ENCODE measurements at places on chromosomes 5 and 9.

DNA sequence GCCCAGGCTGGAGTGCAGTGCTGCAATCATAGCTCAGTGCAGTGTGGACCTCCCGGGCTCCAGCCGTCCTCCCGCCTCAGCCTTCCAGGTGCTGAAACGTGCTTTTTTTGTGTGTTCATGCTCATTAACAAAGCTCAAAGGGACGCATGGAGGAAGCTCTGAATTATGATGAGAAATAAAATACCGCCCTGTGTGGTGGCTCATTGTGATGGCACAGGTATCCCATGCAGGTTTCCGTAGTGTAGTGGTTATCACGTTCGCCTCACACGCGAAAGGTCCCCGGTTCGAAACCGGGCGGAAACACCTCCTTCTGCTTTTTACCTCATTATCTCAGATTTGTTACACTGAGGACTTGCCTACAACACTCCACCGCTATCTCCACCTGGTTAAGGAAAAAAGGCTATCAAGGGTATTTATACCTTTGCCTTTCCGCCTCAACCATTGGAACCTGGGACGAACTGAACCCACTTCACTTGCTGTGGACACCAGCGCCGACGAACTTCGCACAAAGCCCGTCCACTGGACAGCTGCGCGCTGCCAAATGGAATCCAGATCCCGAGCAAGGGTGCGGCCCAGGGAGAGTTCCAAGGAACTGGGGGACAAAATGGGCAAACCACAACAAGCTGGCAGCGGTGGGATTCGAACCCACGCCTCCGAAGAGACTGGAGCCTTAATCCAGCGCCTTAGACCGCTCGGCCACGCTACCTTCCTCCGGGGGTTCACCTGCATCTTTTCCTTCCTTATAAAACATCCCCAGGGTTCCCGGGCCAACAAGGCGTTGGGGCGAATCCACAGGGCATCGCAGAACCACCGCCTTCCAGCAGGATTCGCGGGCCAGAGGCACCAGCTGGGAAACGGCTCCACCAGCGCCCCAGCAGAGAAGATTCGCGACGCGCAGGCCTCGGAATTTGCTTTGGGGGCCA lies 26.3 kb downstream of the OR2V2 start:
- DNase-seq = peak; percentile 47

GRCh38 chr5:128522336-128522735 lies 15.7 kb downstream of the FBN2 start:
- no peak for DNase-seq

- DNase-seq = no peak
Measured at GRCh38 chr9:96394832-96395496, 11.5 kb upstream of the SLC35D2 start.

- DNase-seq = peak; percentile 76
Measured at GRCh38 chr9:7042124-7042523, 284.4 kb downstream of the KDM4C start.

DNA sequence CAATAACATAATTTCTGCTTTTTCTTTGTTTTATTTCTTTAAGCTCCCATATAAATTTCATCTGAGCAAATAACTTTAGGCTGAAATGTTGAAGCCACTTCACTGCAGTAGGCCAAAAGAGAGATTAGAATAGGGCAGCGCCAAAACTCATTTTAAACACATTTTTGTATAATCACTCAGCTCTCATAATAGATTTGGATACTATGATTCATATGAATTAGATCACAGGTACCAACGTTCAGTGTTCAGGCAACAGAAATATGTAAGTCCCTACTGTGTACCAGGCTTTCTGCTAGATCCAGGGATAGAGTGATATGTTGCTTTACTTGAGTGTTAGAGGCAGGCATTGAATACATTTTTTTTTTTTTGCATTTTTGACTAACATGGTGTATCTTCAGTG lies 370.5 kb downstream of the PTPRD start:
- no peak for DNase-seq

GRCh38 chr9:68872026-68872501 lies 141.8 kb downstream of the PRKACG start:
- no peak for DNase-seq

DNA sequence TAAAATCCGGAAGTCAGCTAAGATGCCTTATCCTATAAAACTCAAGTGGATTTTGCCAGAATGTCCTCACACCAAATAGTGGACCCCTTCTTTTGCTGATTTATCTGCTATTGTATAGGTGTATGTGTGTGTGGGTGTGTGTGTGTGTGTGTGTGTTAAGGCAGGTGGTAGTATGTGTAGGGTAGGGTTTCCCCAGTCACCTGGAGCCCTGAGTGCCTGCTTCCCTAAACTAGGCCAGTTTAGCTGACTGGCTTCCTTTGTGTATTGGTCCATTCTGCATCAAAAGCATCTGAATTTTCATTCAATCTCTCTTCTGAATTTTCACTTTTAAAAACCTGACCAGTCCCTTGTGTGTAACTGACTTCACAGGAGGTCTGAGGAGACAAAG lies 42.2 kb upstream of the LCP2 start:
- DNase-seq = no peak

DNA sequence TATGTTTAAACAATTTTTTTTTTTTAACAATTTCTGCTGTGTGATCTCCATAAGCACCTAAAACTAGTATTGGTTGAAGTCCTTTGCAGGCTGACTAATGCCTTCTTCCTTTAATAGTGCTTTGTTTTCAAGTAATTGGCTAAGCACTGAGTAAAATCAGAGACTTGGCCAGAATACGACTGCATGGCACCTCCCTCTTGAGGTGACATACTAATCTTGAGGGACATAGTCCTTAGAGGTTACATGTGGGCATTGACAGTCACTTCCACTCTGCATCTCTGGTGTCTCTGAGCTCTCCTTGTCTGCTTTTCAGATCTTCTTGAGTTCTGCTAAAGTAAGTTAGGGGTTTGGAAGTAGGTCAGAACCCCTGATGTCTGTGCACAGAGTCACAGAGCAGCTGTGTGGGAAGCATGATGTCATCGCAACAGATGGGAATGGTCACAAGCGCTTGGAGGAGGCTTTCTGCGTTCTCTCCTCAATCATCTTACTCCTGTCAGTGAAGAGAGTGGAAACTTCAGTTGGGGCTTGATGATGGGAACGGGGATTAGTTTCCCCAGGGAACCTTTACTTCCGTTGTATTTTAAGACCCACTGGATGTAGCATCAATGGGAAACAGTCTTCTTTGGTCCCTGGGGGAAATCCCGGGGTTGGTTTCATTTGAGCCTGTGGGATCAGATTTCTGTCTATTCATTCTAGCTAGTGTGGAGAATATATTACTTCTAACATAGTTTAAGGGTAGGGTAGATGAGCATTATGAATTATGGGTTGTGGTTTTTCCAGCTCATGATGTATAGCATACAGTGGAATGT lies 136.9 kb downstream of the ARHGAP26 start:
- peak; percentile 58 for DNase-seq

- DNase-seq = no peak
Measured at GRCh38 chr9:89434636-89435035, 63.3 kb downstream of the SEMA4D start.

DNA sequence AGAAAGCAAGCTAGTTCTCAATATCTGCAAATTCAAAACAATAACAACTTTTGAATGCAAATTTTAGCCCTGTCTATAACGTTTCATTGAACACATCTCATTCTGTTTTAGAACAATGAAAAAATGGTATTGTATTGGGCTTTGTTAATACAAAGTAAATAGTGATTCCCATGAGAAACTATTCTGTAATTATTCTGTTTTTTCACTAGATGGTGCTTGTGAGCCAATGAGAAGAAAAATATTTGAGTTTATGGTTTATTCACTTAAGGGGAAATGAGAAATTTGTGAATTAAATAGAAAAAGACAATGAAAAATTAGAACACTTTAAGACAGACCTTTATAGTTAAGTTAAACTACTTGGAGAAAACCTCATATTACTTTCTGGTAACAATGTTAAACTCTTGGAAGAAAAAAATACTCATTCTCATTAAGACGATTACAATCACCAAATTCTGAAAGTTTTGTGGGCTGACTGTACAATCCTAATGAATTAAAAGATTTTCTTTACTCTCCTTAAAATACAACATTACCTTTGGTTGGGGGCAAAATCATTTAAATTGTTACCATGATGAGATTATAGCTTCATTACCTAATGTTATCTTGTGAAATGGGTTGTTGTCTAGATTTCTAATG lies 127.0 kb downstream of the NNT start:
- DNase-seq = peak; percentile 37

- DNase-seq = no peak
Measured at GRCh38 chr9:110984890-110985437, 53.3 kb downstream of the LPAR1 start.

DNA sequence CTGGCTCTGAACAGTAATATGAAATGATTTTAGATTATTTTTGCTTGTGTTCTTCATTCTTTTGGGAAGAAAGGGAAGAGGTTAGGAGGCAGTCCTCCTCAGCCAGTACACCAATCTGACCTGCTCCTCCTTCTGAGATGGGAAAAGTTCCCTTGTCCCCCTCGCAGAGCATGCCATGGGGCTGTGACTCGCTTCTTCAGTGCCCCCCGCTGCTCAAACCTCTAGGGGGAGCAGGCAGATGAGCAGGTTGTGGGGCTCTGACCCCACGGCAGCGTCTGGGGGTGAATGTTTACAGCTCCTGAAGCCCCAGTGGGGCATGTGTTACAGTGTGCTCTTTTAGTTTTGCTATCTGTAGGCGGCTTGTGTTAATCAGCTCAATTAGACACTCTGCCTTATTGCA lies 50.9 kb upstream of the KLF9 start:
- DNase-seq = no peak

- DNase-seq = peak; percentile 63
Measured at GRCh38 chr5:33153831-33154230, 286.9 kb upstream of the TARS1 start.

DNA sequence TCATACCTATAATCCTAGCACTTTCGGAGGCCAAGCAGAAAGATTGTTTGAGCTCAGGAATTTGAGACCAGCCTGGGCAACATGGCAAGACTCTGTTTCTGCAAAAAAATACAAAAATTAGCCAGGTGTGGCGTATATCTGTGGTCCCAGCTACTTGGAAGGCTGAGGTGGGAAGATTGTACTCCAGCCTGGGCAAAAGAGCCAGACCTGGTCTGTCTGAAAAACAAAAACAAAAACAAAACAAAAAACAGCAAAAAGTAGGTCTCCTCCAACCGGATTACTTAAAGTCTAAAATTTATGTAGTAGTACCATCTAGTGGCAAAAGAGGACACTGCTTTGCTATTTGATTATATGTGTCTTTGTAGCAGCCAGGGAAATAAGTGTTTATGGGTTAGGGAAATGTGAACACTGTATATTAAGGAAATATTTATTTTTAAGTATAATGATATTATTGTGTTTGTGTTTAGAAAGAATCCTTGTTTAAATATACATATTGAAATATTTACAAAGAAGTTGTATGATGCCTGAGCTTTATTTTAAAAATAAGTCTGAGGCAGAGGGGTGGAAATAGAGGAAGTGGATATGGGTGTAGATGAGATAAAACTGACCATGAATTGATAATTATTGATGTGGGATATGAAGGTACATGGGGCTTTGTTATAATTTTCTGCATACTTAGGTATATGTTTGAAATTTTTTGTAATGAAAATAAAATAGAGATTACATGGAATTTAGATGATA lies 20.0 kb downstream of the APC start:
- DNase-seq = peak; percentile 68

- no peak for DNase-seq
Measured at GRCh38 chr9:132908635-132909034, 29.9 kb downstream of the SPACA9 start.

GRCh38 chr5:53944981-53945380 lies 365.4 kb downstream of the ARL15 start:
- peak; percentile 34 for DNase-seq

- no peak for DNase-seq
Measured at GRCh38 chr5:53827211-53827651, 266.8 kb downstream of the NDUFS4 start.

GRCh38 chr5:149623473-149623872 lies 42.2 kb downstream of the ARHGEF37 start:
- no peak for DNase-seq

DNA sequence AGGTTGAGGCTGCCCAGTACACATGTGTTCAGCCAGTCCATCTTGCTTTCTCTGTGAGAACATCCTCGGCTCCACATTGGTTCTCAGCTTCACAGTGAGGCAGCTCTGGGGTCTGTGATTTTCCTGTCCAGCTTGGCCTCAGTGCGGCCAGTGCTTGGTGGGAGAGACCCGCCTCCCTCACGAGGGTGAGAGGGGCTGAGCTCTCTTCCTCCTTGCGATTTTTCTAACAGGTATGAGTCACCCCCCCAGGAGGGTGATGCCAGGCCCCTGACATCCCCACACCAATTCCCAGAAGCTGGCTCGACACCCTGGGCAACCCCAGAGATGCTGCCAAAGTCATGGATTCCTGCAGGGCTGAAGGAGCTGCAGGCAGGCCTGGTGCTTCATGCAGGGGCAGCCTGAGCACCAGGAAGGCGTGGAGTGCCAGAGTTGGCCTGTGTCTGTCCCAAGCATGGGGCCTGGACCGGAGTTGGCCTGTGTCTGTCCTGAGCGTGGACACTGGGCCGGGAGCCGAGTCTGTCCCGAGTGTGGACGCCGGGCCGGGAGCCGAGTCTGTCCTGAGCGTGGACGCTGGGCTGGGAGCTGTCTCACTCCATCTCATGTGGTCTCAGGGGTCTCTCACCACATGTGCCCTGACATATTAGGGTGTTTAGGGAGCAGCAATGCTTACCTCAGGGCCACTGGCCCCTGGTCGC lies 408.6 kb upstream of the IRX4 start:
- DNase-seq = no peak

DNA sequence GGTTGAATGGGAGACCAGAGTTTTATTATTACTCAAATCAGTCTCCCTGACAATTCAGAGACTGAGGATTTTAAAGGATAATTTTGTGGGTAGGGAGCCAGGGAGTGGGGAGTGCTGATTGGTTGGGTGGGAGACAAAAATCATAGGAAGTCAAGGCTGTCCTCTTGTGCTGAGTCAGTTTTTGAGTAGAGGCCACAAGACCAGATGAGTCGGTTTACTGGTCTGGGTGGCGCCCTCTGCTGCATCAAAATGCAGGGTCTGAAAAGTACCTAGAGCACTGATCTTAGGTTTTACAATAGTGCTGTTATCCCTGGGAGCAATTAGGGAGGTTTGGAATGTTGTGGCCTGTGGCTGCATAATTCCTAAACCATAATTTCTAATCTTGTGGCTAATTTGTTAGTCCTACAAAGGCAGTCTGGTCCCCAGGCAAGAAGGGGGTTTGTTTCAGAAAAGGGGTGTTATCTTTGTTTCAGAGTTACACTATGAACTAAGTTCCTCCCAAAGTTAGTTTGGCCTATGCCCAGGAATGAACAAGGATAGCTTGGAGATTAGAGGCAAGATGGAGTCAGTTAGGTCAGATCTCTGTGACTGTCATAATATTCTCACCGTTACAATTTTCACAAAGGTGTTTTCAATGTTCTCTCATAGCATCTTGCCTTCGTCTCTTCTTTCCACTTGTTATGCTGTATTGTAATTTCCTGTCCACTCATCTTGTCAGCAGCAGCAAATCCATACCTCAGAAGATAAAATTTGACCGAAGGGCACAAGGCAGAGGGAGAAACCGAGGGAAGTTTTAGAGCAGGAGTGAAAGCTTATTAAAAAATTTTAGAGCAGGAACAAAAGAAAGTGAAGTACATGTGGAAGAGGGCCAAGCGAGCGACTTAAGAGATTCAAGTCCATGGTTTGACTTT lies 59.2 kb upstream of the CLINT1 start:
- DNase-seq = peak; percentile 77
